AG08396 (cell line): ENCODE measurements at places on chromosomes 2 and 18.
A peak's percentile ranks its signal among the peaks of the same experiment; 100 is the strongest.

DNA sequence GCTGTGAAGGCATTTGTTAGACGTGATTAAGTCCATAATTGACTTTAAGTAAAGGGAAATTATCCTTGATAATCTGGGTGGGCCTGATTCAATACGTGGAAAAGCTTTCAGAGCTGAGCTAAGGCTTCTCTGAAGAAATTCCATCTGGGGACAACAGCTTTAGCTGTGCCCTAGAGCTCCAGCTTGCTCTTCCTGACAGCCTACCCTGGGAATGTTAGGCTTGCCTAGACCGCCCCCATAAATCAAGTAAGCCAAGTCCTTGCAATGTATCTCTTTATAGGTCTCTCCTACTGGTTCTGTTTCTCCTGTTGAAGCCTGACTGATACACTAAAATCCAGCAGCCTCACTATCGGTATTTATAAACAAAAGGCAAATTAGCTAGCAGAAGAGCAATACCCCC lies 160.0 kb downstream of the STK39 start:
- DNase-seq = no peak

GRCh38 chr18:59072727-59073421 lies 66.8 kb upstream of the SEC11C start:
- DNase-seq = no peak

GRCh38 chr18:76444446-76445105 lies 50.5 kb downstream of the ZNF516 start:
- DNase-seq = no peak

DNA sequence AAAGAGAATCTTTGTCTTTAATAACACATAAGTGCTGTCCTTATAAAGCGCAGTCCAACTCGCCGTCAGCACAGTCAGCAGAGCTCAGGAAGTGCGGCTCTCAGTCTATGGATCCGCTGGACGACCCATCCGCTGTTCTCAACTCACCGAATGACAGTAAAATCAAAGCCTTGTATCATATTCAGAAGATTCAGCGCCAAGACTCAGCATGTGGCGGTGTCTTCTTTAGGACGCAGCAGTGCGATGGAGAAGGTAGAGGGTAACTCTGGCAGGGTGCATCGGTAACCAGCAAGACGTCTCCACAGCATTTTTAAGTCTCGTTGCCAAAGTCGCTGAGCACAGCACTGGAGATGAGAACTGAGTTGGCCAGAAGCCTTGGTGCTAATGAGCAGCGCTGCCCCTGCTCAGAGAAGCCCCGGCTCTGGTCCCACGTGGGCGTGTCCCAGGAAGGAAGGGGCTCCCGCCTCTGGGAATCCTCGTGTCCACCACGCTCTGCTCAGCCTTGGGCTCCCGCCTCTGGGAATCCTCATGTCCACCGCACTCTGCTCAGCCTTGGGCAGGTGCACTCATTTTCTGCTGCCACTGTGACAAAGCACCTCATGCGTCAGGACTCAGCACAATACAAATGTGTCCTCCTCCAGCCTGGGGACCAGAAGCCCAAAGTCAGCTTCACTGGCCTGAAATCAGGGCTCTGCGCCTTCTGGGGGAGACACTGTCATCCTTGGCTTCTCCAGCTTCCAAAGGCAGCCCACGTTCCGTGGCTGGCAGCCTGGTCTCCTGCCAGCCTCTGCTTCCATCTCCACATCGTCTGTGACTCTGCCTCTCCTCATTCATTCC lies 238.0 kb upstream of the SALL3 start:
- DNase-seq = no peak

GRCh38 chr2:65370387-65371073 lies 61.9 kb downstream of the SPRED2 start:
- no peak for DNase-seq

DNA sequence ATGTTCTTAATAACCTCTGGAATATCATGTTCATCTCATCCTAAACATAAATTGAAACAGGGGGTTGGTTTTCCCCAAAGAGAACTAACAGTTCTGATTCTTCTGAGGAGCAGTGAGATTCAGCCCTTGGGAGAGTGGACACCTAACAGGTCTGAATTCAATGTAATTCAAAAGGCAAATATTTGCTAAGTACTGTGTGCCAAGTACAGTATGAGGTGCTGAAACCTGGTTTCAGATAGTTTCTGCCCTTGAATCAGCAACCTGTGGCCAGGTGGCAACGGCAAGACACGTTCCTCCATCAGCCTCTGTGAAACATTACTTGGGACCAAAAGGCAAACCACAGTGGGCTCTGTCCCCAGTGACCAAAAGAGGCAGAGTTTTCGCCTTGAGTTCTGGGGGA lies 1.3 kb downstream of the LRRC30 start:
- no peak for DNase-seq

GRCh38 chr18:28007841-28008240 lies 169.1 kb downstream of the CDH2 start:
- no peak for DNase-seq

GRCh38 chr2:21195326-21195725 lies 71.6 kb downstream of the TDRD15 start:
- no peak for DNase-seq

DNA sequence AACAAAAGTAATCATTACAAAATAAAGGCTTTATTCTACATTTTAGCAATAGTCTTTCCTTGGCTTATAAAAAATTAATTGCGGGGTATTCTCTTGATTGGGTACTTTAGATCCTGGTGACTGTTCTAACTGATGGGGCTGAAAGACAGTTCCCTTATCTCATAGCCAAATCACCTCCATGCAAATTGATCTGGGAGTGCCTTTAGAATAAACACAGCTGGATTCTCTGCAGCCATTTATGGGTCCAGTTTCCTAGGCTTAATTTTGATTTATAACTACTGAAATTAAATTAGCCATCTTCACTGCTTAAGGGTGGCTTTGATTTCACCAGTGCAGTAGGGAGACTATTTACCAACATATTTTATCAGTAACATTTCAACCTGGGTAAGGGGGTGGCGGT lies 337.1 kb downstream of the NRXN1 start:
- no peak for DNase-seq

DNA sequence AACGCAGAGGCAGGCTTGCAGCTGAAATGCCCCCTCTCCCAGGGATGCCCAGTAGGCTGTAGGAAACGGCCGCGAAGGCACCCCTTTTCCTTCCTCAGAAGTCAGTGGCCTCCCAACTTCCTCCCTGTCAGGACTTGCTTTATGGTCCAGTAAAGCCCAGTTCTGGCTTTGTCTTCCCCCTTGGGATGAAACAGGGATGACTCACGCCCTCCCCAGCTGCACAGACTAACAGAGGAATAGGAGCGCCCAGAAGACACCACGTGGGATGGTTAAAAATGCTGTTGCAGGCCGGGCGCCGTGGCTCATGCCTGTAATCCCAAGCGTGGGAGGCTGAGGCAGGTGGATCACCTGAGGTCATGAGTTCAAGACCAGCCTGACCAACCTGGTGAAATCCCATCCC lies 6.9 kb downstream of the CREG2 start:
- peak; percentile 45 for DNase-seq

DNA sequence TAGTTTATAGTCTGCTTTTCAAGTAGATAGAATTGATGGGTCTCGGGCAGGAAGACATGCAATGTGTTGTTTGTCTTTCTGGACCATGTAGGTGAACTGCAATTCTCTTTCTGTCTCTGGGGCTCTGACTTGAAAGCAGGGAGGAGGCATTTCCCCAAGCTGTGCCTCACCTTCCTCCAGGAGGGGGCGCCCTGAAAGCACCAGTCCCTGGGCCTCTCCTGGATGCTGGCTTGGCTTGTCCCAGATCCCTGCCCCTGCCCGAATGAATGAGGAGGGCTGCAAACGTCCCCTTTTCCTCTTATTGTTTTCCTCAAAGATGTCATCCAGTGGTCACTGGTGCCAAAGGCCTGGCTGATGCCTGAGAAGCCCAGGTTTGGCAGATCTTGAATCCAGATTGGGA lies 270.6 kb downstream of the CELF4 start:
- no peak for DNase-seq

GRCh38 chr18:8507361-8507760 lies 101.9 kb upstream of the RAB12 start:
- DNase-seq = no peak

- peak; percentile 36 for DNase-seq
Observed at GRCh38 chr18:55422456-55423180, 165.4 kb downstream of the TCF4 start.

DNA sequence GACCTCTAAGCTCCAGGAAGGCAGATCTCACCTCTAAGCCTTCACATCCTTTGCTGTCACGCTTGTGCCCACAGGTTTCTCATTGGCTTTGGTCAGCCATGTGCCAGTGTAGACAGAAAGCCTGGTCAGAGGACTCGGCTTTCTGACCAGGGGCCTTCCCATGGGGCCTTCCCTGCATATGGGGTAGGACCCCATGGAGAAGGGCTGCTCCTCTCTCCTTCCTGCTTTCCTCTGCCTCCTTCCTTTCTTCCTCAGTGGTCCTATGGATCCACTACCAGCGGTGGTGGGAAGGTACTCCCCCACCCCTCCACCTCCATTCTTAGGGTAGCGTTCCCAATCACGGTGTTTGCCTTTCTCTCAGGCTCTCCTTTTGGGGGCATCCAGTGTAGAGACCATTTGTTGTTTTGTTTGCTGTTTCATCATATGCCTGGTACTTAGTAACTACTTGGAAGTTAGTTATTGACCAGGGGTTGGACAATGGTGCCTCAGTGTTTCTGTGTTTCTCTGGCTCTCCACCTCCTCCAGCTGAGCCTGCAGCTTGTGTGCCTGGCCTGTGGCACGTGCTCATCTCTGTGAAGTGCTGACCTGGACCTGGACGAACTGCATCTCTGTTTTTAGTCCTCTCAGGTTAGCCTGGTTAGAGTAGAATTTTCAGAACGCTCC lies 71.6 kb downstream of the ZNF407 start:
- no peak for DNase-seq

GRCh38 chr2:23425338-23425871 lies 40.4 kb downstream of the KLHL29 start:
- DNase-seq = no peak

GRCh38 chr2:59824314-59824713 lies 729.1 kb downstream of the BCL11A start:
- no peak for DNase-seq

GRCh38 chr18:31268985-31269406 lies 49.0 kb upstream of the DSG1 start:
- no peak for DNase-seq

- DNase-seq = no peak
Observed at GRCh38 chr2:213152888-213153287, 1.5 kb upstream of the IKZF2 start.

GRCh38 chr2:71665168-71666093 lies 212.1 kb downstream of the DYSF start:
- DNase-seq = no peak

DNA sequence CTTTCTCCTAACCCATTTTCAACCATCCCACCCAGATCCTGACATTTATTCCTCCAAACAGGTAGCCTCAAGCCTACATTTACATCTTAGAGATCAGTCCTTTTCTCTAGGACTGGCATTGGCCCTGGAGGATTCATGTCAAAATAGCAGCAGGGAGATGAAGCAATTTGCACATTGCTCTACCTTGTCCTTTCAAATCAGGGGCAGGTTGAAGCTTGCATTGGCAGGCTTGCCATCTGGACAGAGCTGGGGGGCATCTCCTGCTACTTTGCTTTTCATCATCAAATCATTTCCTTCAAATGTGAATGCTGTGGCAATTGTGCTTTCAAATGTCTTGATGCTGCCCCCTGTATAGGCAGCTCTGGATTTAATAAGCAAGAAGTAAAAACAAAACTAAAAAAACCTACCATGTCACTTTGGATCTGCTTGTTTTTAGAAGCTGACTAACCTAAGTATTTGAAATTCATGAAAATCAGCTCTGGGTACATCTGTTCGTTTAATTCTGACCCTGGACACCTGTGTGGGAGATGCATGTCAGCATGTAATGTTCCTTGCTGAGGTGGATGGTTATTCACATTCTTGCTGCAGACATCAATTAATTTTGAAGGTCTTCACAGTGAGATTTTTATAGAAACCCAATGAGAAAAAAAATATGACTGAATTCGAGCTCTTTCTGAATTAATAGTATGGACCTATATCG lies 47.9 kb downstream of the KIF5C start:
- no peak for DNase-seq

DNA sequence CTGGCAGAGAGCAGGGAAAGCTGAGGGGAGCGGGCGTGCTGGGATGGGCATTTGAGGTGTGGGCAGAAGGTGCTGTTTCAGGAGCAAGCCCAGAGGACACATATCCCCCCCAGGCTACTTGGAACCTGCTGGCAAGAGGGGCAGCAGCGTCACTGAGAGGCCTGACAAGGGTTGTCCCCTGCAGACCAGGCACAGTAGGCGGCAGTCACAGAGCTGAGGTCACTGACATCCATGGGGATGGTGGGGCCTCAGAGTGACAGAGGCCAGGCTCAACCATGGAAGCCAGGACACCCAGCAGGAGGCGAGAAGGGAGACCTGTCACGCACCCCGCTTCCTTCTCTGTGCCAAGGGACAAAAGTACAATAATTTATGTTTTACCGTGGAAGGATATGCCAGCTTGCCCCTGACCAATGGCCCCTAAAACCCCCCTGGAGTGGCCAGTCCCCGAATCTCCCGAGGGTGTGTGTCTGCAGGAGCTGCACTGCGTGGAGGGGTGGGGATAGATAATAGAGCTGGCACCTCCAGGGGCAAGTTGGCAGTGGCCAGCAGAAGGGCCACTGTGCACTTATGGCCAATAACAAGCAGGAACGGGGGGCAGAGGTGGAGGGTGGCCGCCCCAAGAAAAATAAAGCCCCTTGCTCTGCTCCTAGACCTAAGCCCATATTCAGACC lies 86.3 kb upstream of the SLC66A3 start:
- no peak for DNase-seq

DNA sequence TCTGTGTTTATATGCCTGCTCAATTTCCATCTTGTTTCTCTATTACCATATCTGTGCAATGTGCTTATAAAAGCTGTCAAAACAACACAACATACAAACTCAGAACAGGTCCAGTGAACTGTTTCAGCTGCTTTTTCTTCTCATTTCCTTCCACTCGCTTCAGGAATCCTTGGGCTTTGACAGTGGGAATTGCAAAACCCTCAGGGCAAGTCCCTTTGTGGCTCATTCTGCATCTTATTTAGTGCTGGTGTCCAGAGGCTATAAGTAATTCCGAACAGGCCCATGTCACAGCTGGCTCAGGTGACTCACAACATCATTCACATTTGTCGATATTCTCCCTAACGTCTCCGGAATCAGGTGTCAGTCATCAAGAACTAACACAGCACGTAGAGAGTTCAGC lies 309.9 kb upstream of the ZNF521 start:
- DNase-seq = no peak

- peak; percentile 82 for DNase-seq
Observed at GRCh38 chr18:48548011-48548771, 9.4 kb downstream of the CTIF start.

- peak; percentile 75 for DNase-seq
Observed at GRCh38 chr18:58135183-58135641, 91.2 kb downstream of the NEDD4L start.

DNA sequence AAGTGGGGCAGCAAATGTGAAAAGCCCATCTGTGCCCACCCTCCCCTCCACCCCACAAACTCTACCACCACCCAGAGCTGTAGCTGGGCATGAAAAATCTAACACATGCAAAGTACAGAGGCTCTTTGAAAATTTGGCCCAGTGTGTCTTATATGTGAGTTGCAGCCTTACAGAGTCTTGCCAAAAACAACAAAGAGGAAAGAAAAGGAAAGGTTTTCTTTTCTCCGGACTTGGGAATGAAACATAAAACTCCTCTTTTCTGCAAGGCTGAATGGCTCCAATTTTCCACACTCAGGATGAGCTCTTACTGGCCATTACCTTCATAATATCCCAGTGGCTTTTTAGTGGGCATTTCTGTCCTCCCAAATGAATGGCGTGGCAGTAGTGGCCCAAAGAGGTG lies 27.9 kb upstream of the POU3F3 start:
- no peak for DNase-seq

- no peak for DNase-seq
Observed at GRCh38 chr2:211674715-211675114, 863.9 kb downstream of the ERBB4 start.
